ENCODE measurements at places on chromosomes 11 and 22.
A peak's percentile ranks its signal among the peaks of the same experiment; 100 is the strongest.

DNA sequence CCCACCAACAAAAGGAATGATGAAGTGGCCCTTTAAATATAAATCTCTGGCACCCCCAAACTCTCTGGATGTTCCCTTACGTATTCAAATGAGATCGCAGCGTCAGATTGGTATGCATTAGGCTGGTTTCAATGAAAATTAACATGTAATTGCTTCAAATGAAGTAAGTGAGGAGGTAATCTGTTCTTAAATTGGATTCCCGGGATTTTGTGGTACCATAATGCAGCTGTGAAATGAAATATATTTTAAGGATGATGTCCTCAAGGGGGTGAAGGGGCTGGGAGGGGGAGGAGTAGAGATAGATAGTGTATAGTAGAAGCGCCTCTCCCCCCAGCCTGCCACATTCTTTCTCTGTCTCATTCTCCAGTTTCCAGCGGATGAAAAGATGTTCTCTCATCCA is 748.2 kb downstream of the NTM start:
- no peak for DNase-seq

DNA sequence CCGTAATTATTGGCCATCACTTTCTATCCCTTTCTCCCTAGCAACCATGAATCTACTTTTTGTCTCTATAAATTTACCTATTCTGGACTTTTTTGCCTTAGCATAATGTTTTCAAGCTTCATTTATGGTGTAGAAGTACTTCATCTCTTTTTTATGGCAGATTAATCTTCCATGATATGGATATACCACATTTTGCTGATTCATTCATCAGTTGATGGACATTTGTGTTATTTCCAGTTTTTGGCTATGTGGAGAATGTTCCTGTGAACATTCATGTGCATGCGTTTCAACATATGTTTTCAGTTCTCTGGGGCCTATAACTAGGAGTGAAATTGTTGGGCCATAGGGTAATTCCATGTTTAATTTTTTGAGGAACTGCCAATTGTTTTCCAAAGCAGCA is 12.8 kb downstream of the CAPN1 start:
- DNase-seq, result no peak

- DNase-seq, result no peak
Observed at GRCh38 chr11:17649261-17649660, 70.1 kb upstream of the MYOD1 start.

DNA sequence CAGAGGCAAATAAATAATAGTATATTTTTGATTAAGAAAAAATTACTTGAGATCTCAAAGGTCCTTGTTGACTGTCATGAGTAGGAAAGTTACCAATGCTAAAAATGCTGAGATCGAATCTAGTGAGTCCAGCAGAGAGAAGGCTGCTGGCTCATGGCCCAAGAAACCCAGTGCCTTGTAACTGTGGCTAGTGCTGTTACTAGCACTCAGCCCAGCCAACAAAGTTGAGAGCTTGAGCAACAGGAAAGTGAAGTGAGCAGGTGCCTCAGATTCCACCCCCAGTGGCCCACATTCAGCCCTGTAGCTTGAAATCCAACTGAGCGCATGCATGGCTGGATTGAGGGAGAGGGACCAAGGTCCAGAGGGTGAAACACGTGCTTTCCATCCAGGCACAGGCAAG is 398.2 kb downstream of the SHANK2 start:
- no peak for DNase-seq

DNA sequence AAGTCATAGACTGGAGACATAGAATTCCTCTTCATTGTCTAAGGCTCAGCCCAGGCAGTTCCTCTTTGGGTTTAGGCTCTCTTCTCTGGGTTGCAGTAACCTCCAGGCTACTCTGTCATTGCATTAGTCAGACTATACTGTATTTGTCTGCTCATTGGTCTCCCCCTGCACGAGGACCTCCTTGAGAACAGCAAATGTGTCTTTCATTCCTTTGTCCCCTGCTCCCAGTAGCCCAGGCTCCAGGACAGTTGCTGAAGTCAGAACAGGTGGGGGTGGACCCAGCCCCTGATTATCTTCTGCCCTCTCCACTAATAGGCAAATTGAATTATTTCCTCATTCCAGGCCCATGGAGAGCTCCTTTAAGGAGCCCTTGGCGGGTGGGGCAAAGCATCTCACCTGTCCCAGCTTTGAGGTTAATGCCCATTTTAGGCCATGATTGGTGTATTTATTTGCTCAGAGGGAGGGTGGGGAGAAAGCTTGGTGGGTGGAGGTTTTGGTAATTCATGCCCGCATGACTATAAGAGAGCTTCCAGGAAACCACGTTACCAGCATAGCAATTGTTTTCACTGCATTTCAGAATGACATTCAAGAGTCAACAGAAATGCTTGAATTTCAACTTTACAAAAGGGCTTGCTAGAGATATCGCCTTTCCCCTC is 40.9 kb downstream of the NAV2 start:
- no peak for DNase-seq

DNA sequence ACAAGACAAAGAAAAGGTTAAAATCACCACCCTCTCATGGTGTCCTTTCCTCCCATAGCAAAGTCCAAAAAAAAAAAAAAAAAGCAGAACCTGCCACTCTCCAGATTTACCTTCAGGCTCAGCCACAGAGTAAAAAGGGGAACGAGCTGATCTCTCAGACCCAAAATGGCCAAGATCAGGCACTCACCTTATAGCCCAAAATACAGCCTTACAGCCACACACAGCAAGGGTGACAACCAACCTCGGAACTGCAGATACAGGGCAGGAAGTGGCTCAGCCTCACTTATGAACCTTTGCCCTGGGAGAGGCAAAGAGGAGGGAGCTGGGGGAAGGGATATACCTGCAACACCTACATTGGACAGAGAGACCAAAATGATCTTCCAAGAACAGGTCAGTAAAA is 4.5 kb downstream of the FHIP1B start:
- DNase-seq, result peak; percentile 27
